ENCODE measurements at places on chromosomes 7 and 10.

GRCh38 chr10:132711613-132712121 is 74.3 kb downstream of the NKX6-2 start:
- no peak for DNase-seq

GRCh38 chr7:156347132-156347531 is 293.4 kb upstream of the RNF32 start:
- DNase-seq, result no peak

- no peak for DNase-seq
Observed at GRCh38 chr7:24888653-24889052, 91.3 kb downstream of the OSBPL3 start.

- DNase-seq, result no peak
Observed at GRCh38 chr7:39621784-39622411, 1.5 kb upstream of the RALA start.

DNA sequence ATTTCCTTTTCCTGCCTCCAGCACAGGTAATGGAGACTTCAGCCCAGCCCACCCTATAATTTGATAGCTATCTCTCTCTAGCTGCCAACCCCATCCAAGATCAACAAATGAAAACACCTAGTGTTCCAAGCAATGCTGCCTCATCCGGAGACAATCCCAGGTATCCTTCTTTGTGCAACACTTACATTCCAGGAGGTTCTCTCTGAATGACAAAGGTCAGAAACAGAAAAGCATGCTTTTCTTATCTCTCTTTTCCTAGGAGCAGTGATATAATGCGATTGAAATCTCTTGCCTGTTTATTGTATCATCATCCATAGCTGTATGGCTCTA is 699.3 kb downstream of the INHBA start:
- DNase-seq, result no peak

GRCh38 chr7:35695473-35695850 is 527 bp upstream of the HERPUD2 start:
- DNase-seq, result no peak

GRCh38 chr7:143233816-143234532 is 12.1 kb downstream of the TAS2R40 start:
- no peak for DNase-seq

- no peak for DNase-seq
Observed at GRCh38 chr10:36171953-36172940, 530.2 kb upstream of the FZD8 start.

GRCh38 chr7:134196439-134196838 is 69.3 kb downstream of the LRGUK start:
- DNase-seq, result no peak

DNA sequence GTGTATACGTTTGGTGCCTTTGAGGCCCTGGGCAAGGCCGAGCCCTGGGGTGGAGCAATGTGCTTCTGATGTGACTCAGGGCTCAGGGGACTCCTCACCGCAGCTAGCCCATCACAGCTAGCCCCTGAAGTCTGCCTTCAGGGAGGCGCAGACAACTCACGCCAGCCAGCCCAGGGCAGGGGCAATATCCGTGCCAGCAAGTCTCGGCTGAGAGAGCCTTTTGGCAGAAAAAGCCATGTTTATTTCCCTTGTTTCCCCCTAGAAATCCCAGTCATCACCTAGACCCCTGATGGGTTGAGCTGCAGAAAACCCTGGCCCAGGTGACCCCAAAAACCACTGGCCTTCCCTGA is 90.4 kb downstream of the CHST15 start:
- no peak for DNase-seq

DNA sequence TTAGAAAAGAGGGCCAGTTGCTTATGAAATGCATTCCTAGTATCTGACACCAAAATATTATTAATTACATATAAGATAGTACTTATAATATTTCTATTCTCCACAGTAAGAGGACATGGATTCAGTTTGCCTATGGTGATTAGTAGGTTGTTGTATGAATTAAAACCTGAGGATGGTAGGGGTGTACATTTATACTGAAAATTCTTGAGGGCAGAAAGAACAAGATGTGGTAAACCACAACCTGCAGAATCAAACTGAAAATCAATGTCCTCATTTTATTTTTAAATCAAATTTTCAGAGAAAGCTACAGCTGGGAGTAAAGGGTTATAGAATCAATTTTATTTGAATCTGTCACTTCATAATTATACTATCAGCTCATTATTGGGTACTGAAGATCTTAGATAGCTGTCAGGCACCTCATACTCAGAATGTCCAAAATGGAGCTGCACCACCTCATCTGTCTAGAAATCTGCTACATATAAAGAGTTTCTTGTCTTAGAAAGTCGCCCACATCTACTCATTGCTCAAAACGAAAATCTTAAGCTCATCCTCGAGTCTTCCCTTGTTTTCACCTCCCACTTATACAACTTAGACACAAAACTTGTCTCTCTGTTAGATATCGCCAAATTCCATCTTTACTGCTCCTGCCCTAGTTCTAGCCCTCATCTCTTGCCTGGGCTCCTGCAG is 65.4 kb downstream of the MYO3A start:
- no peak for DNase-seq

- DNase-seq, result no peak
Observed at GRCh38 chr7:134371971-134372370, 55.2 kb upstream of the SLC35B4 start.

- no peak for DNase-seq
Observed at GRCh38 chr7:106284714-106285050, at the start of gene NAMPT. Gene NAMPT (minus strand): TSS chr7:106284983. CDS start chr7:106284884, 99 bp downstream.

DNA sequence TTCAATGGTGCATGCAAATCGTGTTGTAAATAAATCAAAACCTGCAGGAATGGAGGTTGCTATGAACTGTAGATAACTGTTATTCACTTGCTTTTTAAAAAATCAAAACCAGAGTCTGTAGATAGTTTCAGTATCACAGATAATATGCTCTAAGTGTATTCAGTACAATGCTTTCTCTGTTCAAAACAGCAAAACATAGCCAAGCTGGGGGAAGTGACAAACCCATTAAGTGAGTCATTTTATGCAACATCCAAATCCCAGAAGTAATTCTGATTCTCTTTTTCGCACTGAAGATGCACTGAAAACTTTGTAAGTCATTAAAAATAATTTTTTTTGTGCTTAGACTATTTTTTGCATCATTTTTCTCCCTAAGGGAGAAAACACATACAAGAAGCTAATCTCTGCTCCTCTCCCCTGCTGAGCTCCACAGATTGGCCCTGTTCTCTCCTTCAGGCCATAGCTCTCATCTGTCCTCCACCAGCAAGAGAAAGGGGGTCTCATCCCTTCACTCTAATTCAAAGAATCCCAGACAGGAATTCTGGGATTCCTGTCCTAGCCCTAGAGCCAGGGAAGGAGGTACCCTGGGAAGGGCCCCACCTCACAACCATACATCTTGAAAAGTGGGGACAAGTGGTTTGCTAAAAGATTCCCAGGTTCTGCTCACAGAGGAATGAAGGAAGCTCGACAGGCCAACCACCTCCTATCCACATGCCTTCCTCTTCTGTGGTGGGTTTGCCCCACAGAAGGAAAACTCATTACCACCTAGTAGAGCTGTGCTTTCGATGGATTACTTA is 4.9 kb downstream of the PRTFDC1 start:
- DNase-seq, result no peak

DNA sequence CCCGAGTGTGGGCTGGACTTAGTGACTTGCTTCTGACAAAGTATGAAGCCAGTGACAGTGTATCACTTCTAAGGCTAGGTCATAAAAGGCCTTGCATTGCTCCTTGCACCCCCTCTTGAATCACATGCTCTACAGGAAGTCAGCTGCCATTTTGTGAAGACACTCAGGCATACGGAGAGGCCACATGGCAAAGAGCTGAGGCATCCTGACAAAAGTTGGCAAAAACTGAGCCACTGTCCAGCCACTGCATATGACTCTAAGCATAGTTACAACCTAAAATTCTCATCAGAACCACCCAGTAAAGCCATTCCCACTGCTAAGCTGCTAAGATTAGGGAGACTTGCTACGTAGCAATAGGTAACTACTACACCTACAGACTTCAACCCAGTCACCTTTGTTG is 18.6 kb downstream of the COBL start:
- no peak for DNase-seq

DNA sequence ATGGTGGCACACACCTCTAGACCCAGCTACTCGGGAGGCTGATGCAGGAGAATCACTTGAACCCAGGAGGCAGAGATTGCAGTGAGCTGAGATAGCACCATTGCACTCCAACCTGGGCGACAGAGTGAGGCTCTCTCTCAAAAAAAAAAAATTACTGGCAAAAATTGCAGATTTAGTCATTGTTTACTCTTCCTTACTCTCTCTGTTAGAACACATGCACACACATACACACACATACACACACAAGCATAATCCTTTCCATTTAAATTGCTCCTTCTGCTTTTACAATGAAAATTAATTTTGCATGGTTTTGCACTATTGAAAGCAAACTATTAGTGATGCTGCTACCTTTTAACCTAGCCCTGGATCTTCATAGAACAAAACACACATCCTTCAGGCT is 15.4 kb upstream of the UCN3 start:
- no peak for DNase-seq

DNA sequence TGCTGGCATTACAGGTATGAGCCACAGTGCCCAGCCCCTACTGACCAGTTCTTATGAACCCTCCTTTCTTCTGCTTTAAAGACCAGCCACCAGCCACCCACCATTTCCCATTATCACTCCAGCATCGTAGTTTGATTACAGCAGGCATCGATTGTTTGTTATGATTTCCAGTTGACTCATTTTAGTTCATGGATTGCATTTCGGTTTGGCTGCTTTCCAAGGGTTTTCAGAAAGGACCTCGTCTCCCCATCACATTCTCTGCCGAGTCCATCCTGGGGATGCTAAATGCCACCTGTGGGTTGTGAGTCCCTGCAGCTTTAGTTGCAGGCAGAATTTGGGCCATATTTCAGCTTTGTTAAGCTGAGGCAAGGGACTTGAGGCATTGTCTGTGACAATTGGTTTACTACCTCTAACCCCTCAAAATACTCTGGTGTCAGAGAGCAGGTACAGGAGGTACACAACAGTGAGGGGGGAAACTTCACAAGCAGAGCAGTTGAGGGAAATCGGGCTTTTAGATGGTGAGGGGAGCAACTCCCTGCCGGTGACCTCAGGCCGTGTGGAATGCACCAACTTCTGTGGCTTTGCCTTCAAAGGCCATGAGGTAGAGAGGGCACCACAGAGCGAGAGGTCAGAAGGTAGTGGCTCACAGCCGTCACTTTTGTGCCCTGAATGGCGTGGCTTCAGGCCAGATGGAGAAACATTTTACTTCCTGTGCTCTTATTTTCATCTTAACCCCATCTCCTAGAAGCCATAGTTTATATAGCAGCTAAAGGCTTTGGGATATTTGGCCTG is 203.8 kb downstream of the CCDC3 start:
- no peak for DNase-seq

- DNase-seq, result no peak
Observed at GRCh38 chr7:136697271-136697670, 171.2 kb upstream of the CHRM2 start.

DNA sequence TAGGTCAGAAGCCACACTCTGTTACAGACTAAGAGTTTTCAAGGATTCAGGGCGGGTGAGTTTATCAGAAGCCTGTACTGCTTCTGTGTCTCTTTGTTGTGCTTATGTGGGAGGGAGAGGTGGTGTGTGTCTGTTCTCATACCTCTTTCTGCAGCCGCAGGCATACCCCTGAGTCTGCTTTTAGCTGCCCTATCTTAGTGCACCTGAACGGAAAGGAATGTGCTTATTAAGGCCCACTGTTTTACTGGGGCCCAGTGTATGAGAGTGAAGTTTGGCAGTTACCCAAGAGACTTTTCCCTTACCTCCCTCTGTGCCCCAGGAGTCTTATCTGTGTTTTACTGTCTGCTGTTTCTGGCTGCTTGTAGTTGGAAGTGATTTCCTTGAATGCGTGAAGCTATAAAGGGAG is 104.3 kb downstream of the TYW1 start:
- DNase-seq, result no peak

DNA sequence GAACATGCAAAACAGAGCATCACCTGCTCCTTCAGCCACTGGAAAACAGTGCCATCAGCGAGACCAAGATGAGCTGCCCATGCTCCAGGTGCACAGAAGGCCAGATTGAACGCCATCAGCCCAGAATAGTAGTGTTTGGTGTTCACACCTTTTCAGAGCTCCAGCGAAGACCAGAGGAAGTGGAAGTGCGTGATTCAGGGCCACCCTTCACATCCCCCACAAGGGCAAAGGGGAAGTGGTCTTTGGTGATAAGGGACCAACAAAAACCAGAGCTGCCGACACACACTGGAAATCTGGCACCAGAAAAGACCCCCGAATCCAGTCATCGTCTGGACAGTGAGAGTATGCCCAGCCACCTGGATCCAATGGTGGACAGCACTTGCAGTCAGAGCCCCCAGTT is 29.5 kb upstream of the TMEM72 start:
- DNase-seq, result no peak

DNA sequence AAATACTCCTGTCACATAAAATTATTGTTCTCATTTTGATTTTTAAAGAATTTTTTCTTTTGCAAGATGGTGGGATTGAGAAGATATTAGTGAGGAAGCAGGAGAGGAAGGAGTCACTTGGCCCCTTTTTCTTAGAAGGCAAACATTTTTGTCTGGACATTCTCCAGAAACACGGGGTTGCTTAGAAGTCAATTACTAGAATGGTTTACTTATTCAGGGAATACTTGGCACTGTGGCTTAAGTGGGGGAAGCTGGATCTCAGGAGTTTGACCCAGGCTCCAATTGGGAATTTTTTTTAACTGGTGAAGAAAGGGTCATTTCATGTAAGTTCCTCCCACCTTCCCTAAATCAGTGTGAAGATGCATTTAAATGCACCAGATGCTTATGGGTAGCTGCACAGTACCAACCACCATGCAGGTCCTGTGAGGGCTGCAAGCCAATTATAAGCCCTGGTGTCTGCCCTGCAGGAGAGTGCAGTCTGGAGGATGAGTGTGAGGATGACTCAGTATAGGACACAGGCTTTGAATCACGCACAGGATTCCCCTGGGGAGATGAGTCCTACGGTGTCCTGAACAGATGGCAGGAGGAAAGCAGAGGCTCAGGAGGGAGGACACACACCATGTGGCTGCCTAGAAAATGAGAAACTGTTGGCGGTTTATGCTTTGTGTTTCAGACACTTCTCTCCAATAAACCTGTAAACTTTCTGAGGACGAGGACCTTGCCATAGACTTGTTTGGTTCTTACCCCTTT is 299.1 kb downstream of the PLXNA4 start:
- DNase-seq, result no peak

GRCh38 chr7:31688372-31688771 is 1.4 kb downstream of the PPP1R17 start:
- no peak for DNase-seq

GRCh38 chr7:91826377-91826776 is 54.1 kb downstream of the MTERF1 start:
- DNase-seq, result no peak

Measured in activated CD4-positive, alpha-beta T cell treated with anti-CD3 and anti-CD28 coated beads for 4 hours (primary cell).